ENCODE measurements at places on chromosomes 2 and 18. TPM values are rescaled to one million over a fixed set of nuclear protein-coding genes. Genes with fewer than 3 reads are reported as not detected.

The ABCG8 gene
- total RNA-seq = 0.27 TPM

The RAB31 gene
- 29.4 TPM for total RNA-seq

The UGT1A10 gene
- total RNA-seq = not detected

The CRYGC gene
- total RNA-seq = 1,741 TPM

The SNED1 gene
- 16.0 TPM for total RNA-seq

The SLC66A3 gene
- 18.6 TPM for total RNA-seq

The PROKR1 gene
- 3.1 TPM for total RNA-seq

The KYNU gene
- 3.5 TPM for total RNA-seq

The GKN1 gene
- not detected for total RNA-seq

The ZSWIM2 gene
- total RNA-seq = not detected

The MALL gene
- total RNA-seq = 10.9 TPM

The NTSR2 gene
- 0.44 TPM for total RNA-seq

The PAPOLG gene
- total RNA-seq = 52.4 TPM

The KLHL14 gene
- 15.2 TPM for total RNA-seq

The CRYBA2 gene
- total RNA-seq = 1,526 TPM

The C2orf72 gene
- total RNA-seq = 4.9 TPM

The EGR4 gene
- not detected for total RNA-seq

The TNFRSF11A gene
- total RNA-seq = 3.9 TPM

The PSD4 gene
- total RNA-seq = 20.5 TPM

The REG3A gene
- not detected for total RNA-seq

The KCNG2 gene
- 1.9 TPM for total RNA-seq

The CENPA gene
- total RNA-seq = 2.4 TPM

The ST6GAL2 gene
- 74.9 TPM for total RNA-seq

The KCNIP3 gene
- total RNA-seq = 11.3 TPM
